ENCODE measurements at places on chromosomes 6 and 20. TPM values are rescaled to one million over a fixed set of nuclear protein-coding genes. Genes with fewer than 3 reads are reported as not detected.

POU5F1 gene
- not detected for total RNA-seq

LRRC73 gene
- total RNA-seq: 4.1 TPM

TRPC4AP gene
- total RNA-seq: 70.1 TPM

MAP7 gene
- total RNA-seq: 9.4 TPM

CD2AP gene
- 33.2 TPM for total RNA-seq

PHIP gene
- total RNA-seq: 102 TPM

DTNBP1 gene
- 7.8 TPM for total RNA-seq

TNNC2 gene
- total RNA-seq: not detected

ERVFRD-1 gene
- not detected for total RNA-seq

SPDEF gene
- not detected for total RNA-seq

LBP gene
- total RNA-seq: not detected

PPIL4 gene
- total RNA-seq: 44.8 TPM

ELOVL2 gene
- 45.7 TPM for total RNA-seq

THBD gene
- 0.63 TPM for total RNA-seq

C6orf15 gene
- not detected for total RNA-seq

CBLN4 gene
- total RNA-seq: 2.8 TPM

KHDC1L gene
- total RNA-seq: not detected

ZBTB46 gene
- total RNA-seq: 20.3 TPM

FAM83B gene
- 0.31 TPM for total RNA-seq

LINC00237 gene
- total RNA-seq: 2.8 TPM

CLPSL2 gene
- not detected for total RNA-seq

GPX5 gene
- total RNA-seq: not detected

BCAS4 gene
- total RNA-seq: 12.5 TPM

PRPH2 gene
- 5.3 TPM for total RNA-seq

GLP1R gene
- total RNA-seq: not detected

CRISP3 gene
- total RNA-seq: not detected

PRDM13 gene
- not detected for total RNA-seq

LZTS3 gene
- total RNA-seq: 18.8 TPM

PRR18 gene
- total RNA-seq: not detected

SMIM29 gene
- total RNA-seq: 19.7 TPM

RHAG gene
- total RNA-seq: 0.31 TPM

CDH22 gene
- 1.6 TPM for total RNA-seq

PBOV1 gene
- not detected for total RNA-seq

All from parietal lobe (tissue), 2 donors.